ENCODE measurements at places on chromosomes 1 and 21. TPM values are rescaled to one million over a fixed set of nuclear protein-coding genes. Genes with fewer than 3 reads are reported as not detected.

DNA sequence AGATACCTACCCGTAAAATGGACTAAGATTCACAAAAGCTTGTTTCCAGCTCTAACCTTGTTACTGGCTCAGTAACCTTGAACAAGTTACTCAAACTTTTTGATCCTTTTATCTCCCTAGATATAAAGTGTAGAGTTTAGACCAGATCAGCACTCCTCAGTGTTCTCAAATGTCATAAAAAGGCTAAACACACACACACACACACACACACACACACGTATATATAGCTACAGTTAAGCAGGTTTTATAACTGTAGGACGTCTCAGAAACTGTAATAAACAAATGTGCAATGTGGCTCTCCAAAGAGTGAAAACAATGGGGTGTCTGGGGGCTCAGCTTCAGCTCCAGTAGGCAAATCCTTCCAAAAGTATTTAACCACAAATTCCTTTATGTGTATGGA, 34.0 kb downstream of the KCNJ15 start:
- ATAC-seq: no peak

DNA sequence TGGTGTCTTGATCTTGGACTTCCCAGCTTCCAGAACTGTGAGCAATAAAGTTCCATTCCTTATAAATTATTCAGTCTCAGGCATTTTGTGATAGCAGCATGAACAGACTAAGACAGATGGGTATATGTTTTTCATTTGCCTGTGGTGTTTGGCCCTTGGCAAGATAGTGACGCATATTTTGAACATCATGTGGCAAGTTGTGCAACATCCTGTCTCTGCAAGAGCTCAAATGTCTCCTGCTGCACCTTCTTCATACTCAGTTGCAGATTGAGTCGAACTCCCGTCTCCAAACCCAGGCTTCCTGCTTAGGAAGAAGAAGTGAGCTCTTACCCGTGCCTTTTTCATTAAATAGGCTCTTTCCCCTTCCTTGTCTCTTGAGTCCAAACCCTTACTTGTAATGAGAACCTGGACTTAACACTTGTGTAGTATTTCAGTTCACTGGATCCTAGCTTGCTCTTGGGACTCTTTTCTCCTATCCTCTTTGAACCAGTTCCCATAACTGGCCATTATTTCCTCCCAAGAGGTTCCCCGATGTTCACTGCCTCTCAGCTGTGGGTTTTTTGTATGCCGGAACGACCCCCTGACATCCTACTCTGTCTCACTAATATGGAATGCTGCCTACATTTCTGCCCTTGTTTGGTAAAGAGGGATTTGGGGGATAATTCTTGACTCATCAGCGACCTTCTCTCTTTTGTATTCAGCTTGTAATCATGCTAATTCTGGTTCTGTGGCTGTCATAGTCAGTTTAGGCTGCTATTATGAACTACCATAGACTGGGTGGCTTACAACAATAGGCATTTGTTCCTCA, 125.0 kb upstream of the KCNK2 start:
- ATAC-seq: peak; percentile 62

Gene PLPP3
- 156 TPM for total RNA-seq

Gene RNU5D-1
- not detected for total RNA-seq

GRCh38 chr1:149915429-149916192, 2.0 kb downstream of the SV2A start:
- ATAC-seq: no peak

DNA sequence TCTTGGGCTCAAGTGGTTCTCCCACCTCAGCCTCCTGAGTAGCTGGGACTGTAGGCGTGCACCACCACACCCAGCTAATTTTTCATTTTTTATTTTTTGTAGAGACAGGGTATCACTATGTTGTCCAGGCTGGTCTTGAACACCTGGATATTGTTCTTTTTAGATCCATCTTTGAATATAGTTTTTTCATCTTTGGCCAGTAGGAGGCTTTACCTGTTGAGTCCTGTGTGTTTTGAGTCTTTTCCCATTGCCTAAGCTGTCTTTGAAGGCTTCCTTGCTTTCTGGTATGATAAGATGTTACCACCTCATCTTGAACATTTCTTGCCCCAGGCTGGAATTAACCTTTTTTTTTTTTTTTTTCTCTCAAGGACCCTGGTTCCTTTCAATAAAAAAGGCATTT, 387.8 kb upstream of the RUNX1 start:
- no peak for ATAC-seq

Gene CELA2A
- total RNA-seq: not detected

DNA sequence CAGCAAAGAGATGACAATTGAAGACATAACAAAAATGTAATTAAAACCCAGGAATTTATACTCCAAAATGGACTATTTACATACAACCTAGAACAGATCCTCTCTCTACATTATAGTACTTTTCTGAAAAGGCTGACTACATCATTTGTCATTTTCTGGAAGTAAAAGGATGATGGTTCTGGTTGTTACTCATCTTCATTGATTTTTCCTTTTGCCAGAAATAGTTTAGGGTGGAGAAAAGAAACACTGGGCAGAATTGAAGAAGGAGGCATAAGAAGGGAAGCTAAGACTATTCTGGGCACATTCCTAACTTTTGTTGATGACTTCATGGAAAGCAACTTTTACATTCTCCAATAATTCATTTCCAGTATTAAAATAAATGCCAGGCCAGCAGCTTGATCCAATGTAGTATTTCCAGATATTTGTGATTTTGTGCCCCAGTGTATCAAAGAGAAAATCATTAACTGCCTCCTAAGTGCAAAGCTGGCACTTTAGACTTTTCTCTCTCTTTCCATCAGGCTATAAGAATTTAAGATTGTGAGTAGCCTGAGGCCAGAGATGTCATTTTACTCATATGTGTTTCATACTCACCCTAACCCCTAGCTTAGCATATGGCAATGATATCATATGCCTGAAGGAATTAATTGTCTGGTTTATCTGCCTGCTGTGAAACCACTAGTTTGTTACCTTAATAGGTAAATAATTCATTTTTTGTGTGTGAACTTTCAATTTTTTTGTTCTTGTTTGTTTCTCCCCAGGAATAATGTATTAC, 369.5 kb upstream of the LYPLAL1 start:
- no peak for ATAC-seq

Gene TTC22
- 7.3 TPM for total RNA-seq

DNA sequence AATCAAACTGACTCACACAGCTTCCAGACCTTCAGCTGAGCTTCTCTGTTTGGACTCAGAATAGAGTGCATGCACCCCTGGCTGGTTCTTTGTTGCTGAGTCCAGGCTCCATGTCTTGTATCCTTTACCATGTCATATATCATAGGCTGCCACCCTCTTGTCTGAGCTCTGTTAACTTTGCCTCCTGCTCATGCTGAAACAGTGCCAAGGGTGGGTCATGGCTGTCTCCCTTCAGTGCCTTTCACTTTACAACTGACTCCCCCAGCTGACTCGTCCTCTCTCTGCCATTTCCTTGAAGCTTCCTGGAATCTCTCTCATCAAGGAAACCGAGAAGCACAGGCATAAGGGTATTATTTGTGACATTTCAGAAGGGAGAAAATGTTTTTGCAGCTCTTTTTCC, 885.3 kb downstream of the TTLL7 start:
- ATAC-seq: no peak

GRCh38 chr21:21230672-21231071, 232.5 kb downstream of the NCAM2 start:
- ATAC-seq: no peak

DNA sequence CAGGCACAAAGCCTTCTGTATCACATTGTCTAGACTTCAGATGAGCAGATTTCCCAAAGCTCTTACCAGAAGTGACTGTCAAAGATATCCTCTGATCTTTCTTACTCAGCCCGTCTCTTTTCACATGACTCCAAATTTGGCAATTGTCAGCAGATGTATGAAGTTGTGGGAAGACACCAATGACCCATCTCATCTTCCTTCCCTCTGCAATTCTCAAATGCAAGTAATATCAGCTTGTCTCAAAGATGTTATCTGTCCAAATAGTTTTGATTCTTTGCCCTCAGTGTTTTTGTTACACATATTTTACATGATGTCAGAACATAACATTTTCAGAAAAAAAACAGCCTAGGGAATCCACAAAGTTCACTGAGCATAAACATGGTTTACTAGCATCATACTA, 45.1 kb upstream of the RGS2 start:
- ATAC-seq: no peak

Gene CRABP2
- total RNA-seq: 0.54 TPM

Gene GRIK3
- total RNA-seq: 3.1 TPM

DNA sequence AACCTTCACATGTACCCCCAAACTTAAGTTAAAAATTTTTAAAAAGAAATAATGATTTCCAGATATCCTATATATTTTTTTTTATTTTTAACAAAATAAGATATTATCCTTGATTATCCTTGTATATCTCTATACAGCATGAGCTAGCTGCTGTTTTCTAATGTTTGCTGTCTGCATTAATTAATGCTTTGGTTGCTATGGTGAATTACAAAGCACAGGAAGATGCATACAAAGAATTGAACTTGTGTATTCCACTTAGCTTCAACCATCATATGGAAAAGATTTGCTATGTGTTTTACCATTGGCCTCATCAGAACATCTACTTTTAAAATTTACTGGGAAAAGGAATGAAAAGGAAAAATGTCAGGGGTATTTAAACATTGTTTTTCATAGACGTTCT, 35.4 kb downstream of the VPS45 start:
- no peak for ATAC-seq

Gene ARMH1
- total RNA-seq: 3.0 TPM

GRCh38 chr1:226181996-226182714, 4.4 kb downstream of the ACBD3 start:
- peak; percentile 35 for ATAC-seq
